Renal cortical epithelial cell (primary cell): ENCODE measurements at places on chromosomes 11 and 22.

GRCh38 chr22:32887324-32887980 lies 85.9 kb downstream of the TIMP3 start:
- no peak for DNase-seq

DNA sequence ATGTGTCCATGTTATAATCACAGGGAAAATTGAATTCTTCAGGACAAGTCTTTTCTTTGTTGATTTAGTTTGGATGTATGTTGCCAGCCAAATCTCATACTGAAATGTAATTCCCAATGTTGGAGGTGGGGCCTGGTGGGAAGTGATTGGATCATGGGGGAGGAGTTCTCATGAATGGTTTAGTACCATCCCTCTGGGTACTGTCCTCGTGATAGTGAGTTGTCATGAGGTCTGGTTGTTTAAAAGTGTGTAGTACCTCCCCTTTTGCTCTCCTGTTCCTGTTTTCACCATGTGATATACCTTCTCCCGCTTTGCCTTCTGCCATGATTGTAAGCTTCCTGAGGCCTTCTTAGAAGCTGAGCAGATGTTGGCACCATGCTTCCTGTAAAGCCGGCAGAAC lies 100.3 kb downstream of the CCDC81 start:
- no peak for DNase-seq

DNA sequence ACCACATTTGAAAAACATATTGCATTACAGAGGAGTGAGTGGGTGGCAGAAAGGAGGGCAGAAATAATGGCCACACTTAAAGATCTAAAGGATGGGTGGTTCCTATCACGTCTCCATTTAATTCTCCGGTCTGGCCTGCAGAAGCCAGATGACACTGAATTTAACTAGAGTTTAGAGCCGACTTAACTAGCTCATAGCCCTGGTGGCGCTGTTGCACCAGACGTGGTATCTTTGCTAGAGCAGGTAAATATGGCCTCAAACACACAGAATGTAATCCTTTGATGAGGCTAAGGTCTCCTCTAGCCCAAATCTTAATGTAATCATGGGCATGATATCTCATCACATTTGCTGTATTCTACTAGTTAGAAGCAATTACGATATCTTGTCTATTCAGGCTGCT lies 51.5 kb upstream of the GAL start:
- DNase-seq, result peak; percentile 60

DNA sequence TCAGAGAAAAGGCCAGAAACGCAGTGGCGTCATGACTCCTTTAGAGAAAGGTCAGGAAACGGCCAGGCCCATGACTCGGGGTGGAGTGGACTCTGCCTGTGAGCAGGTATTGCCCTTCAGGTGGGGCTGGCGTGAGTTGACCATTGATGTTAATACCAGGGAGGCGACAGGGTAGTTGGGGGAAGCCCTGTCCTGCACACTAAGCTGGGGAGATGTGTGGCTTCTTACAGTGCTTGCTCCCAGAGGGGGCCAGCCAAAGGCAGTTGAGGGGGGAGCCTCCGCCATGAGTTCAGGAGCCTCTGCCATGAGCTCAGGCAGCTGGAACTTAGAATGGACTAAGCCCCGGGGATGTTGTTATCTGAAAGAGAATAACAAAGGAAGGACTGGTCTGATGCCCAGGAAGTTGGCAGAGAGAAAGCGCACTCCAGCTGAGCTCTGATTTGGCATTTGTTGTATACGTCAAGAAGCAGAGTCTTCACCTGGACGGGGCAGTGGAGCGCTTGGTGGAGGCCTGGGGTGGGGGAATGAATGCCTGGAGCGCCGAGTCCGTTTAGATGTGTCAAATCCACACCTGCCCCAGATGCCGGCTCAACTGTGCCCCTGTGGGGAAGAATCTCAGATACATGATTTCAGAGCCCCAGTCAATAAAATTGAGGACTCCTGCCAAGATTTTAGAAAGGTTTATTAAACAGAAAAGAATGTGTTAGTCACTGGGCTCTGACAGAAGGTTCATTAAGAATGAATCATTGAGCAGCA lies 222.5 kb downstream of the TBC1D22A start:
- peak; percentile 51 for DNase-seq

- DNase-seq, result no peak
Observed at GRCh38 chr11:134479206-134480135, 67.4 kb upstream of the B3GAT1 start.
